Right renal cortex interstitium (tissue), 3 donors: ENCODE measurements at places on chromosomes 5 and 9. TPM values are rescaled to one million over a fixed set of nuclear protein-coding genes. Genes with fewer than 3 reads are reported as not detected.

GRCh38 chr5:107469485-107470294 lies 201.0 kb downstream of the EFNA5 start:
- DNase-seq: no peak

CDKN2B gene
- 0.19 TPM for polyA plus RNA-seq

ZNF622 gene
- polyA plus RNA-seq: 26.9 TPM

CDX1 gene
- 0.54 TPM for polyA plus RNA-seq

DNA sequence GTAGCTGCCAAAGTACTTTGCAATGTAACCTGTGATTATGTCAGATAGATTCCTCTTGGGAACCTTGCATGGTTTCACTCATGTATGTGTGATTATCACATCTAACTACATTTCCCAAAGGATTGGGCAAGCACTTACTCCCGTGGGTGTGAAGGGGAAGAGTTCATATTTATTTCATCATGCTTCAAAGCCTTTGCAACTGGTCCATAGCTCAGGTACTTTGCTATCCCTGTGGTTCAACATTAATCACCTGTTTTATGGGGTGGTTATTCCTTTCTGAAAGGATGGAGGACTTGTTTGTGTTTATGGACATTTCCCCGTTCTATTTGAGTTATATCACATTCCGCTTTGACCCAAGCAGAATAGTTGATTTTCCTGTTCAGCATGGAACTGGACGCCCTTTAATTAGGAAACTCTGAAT lies 13.6 kb upstream of the ERMP1 start:
- DNase-seq: no peak

DNA sequence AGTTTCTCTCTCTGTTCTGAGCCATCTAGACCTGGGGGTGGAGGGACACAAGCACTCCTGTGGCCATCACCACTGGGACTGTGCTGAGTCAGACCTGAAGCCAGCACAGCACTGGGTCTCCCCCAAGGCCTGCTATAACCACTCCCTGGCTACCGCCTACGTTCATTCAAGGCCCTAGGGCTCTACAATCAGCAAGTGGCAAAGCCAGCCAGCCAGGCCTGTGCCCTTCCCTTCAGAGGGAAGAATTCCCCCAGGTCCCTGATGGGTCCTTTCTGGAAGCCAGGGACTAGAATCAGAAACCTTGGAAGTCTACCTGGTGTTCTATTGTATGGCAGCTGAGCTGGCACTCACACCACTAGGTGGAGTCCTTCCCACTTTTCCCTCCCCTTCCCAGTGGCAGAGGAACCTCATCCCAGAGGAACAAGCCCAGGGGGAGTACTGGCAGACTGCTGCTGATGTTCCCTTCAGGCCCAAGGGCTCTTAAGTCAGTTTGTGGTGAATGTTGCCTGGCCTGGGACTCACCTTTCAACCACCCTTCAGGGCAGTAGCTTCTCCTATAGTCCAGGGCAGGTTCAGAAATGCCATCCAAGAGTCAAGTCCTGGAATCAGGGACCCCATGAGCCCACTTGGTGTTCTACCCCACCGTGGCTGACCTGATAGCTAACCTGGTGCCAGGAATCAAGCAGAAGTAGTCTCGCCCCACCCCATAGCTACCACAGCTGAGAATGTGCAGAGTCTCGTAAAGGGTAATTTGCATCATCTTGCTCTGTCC lies 20.0 kb downstream of the JMY start:
- DNase-seq: no peak

DNA sequence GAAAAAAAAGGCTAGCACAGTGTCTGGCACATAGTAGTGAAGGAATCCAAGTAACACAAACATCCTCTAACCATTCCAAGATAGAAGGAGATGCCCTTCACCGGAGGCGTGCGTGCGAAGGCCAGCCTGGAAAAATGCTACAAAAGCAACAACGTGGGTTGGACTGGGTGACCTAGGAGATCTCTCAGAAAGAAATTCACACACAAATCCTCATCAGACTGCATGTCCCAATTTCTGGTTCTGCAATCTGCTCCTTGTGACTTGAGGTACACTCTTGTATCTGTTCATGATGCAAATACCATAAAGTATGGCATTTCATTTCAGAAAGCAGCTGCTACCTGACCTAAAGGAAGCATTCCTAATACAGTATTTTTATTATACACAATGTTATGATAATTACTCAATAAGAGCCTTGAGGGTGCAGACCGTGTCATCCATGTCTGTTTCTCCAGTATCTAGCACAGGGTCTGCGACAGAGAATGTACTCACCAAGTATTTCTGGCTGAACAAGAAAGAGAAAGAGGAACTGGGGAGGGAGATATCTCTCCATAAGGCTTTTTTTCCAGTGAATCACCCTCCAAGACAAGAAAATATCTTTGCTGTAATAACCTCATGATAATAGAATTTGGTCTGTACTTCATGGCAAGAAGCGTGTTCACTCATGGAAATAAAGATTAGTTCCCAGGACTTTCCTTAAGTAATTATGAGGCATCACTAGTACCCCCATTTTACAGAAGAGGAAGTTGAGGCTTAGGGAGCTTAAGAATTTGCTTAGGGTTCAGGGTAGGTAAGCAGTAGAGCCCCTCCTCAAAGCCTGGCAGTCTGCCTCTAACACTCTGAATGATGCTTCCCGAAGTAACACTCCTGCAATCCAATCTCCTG lies 138.3 kb downstream of the CDK5RAP2 start:
- no peak for DNase-seq

CSNK1G3 gene
- polyA plus RNA-seq: 39.7 TPM

DNA sequence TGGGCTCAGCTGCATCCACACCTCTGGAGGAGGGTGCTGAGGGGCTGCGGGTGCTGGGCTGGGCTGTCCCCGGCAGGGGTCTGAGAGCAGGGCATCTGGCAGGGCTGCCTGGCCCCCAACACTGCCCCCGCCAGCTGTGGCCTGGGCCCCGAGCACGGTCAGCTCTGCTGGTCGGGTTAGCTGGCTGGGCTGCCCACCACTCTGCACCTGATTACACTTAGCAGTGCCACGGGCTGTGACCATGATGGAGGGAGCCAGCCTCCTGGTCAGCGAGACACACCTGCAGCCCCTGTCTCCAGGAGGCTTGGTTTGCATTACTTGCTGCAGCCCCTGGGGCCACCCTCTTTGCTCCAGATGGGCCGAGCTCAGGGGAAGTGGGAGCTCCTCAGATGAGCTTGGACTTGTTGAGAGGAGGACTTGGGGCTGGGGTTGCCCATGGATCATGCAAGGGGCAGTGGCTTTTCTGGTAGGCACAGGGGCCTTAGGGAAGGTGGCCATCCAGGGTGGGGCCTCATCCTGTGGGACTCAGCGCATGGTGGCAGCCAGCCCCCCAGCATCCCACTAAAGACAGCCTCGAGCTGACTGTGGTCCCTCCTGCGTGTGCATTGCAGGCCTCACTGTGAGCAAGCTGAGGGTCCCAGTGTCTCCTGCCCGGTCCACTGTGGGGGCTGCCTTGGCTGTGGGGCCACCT lies 132.0 kb upstream of the FAM120A start:
- no peak for DNase-seq

ACTL7A gene
- polyA plus RNA-seq: not detected

OGN gene
- polyA plus RNA-seq: 55.2 TPM
